Omental fat pad (tissue), 4 donors: ENCODE measurements at places on chromosomes 2 and 18.

- DNase-seq: no peak
Measured at GRCh38 chr2:23500836-23501235, 115.9 kb downstream of the KLHL29 start.

DNA sequence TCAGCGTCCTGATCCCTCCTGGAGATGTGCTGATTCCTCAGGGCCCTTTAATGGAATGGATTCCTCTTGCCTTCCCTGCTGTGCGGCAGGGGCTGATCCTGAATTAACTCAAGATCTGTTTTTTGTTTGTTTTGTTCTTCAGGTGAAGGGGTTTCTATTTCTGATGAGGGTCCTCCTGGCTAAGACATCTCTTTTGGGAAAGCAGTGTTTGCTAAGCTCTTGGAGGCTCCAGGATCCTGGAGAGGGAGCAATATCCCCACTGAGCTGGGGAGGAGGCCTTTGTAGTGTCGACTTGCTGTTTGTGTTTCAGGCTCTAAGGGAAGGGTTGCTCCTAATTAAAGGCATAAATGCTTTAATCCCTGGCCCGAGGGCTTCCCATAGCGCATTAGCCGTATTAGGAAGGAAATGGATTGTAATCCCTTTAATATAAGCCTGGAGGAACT, 65.3 kb upstream of the FOXI3 start:
- DNase-seq: no peak

- DNase-seq: no peak
Measured at GRCh38 chr2:171447675-171448074, 13.6 kb downstream of the DCAF17 start.

DNA sequence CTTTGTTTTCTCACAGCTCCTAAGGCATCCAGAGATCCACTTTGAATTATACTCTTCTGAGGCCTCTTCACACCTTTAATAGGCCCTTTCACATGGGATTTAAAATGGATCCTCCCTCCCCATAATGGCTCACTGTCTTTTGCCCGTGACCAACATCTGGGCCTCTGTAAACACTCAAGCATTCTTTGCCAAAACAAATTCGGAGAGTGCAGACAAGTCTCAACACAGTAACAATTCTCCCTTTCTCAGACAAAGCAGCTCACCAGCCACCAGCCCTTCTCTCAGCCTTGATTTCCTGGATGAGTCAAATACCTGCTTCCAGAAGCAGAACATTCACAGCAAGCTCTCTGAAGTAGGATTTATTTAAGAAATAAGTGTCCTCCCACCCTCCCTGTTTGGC, 14.0 kb upstream of the IMP4 start:
- no peak for DNase-seq

- no peak for DNase-seq
Measured at GRCh38 chr2:98777710-98778109, 46.8 kb upstream of the MGAT4A start.

DNA sequence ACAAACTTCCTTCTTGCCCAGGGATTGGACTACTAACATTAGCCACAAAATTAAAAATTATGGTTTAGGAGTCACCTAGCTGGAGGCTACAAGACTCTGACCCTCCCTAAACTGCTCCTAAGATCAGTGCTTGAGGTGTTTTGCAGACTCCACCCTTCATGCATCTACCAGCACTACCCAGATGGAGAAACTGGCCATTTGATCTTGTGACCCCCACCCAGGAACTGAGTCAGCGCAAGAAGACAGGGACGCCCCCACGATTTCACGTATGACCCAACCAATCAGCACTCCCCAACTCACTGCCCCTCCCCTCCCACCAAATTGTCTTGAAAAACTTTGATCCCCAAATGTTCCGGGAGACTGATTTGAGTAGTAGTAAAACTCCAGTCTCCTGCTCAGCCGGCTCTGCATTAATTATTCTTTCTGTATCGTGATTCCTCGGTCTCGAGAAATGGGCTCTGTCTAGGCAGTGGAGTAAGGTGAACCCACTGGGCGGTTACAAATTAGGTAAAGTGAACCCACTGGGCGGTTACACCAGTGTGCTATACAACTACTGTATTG, 40.1 kb upstream of the CCDC88A start:
- DNase-seq: no peak

DNA sequence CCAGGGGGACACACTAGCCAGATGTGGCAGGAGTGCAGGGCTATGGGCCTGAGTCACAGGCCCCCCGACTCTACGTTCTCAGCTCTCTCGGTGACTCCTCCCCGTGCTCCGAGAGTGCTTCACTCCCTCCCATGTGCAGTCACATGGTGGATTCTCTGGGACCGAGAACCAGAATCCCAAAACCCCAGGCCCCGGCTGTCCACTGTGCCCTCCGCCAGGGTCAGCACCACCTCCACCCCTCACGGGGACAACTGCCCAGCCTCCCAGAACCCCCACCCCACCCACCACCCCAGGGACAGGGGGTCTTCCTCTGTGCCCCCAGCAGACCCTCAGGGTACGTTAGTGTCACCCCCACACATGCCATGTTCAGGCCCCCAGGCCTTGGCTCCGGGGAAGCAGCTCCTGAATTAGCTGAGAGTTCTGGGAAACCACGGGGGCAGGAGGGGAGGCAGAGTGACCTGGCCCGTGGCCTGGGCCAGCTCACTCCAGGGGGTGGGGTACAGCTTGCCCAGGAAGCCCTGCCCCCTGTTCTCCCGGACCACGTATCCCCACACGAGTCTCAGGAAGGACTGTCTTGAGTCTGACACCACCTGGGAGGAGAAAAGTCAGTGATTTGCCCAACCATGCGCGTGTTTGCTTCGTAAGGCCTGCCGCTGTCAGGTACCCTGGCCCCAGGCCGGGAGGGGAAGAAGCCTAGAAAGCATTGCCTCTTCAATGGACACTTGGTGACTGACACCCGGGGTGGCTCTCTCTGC, 4.4 kb downstream of the RAMP1 start:
- no peak for DNase-seq

- no peak for DNase-seq
Measured at GRCh38 chr2:231965102-231965501, 3.6 kb downstream of the DIS3L2 start.

DNA sequence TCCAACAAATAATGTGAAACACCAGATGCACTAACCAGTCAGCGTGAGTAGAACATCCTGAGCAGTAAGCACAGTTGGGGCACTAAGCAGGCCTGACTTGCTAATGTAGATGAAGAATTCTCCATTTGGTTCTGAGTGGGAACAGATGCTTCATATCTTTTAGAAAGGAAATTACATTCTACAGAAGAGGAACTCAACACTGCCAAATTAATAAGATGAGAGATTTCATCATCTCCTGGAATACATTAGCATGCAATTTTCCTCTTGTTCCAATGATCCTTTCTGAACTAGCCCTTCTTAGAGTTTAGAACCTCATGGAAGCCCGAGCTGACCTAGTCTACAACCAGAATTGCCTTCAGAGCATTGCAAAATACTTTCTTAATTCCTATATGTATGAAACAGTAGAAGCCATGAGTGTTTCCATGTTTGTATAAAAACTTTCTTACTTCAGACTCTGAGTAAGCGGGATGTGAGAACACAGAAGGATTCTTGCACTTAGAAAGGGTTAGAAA, 34.8 kb downstream of the COL5A2 start:
- DNase-seq: no peak

GRCh38 chr2:59395119-59395518, 1154.0 kb upstream of the FANCL start:
- DNase-seq: no peak

- no peak for DNase-seq
Measured at GRCh38 chr18:47832348-47832747, 98.1 kb downstream of the SMAD2 start.

DNA sequence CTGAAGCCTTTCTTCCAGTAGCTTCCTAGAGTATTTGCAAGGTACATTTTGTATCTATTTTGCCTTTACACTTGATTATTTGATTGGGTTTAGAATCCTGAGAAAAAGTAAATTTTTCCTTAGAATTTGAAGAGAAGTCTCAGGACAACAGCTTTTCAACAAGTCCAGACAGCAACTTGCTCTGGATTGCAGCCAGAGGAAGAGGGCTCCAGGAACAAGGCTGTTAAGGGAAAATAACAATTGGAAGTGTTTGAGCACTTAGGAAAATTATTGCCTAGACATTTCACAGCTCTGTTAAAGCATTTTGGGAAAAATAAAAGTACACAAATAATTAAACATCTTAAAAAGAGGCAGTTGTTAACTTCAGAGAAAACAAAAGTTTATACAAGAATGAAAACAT, 58.3 kb upstream of the RAPGEF4 start:
- DNase-seq: no peak

- DNase-seq: no peak
Measured at GRCh38 chr2:20080428-20080827, 29.0 kb upstream of the LAPTM4A start.

DNA sequence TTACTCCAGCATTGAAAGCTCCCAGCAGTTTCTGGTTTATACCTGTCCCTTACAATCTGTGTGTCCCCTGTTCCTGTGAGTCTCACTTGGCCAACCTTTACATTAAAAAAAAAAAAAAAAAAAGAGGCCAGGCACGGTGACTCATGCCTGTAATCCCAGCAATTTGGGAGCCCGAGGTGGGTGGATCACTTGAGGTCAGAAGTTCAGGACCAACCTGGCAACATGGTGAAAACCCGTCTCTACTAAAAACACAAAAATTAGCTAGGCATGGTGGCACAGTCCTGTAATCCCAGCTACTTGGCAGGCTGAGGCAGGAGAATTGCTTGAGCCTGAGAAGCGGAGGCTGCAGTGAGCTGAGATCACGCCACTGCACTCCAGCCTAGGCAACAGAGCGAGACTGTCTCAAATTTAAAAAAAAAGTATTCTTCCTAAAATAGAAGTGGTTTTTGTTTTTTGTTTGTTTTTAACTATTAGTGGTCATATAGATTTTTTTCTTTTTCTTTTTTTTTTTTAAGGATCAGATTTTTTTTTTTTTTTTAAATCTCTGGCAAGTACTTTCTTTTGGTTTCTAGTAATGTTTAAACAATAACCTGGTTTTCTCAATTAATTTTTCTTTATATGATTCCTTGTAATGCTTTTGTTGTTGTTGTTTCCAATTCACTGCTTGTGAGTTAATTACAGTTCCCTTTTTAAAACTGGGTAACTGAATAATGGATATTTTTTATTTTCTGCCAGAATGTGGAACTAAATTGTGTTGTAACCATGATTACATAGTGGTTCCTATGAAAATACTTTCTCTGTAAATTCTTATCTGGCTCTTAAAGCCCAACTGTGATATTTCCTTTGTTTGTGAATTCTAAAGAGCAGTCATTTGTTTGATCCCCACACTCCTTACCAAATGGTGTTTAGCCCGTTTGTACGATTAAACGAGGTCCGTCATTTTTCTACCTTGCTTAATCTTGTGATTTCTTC, 116.8 kb downstream of the CTAGE1 start:
- DNase-seq: no peak
